A549 treated with AZD2906 at 1 μM for 4 hours (cell line): ENCODE measurements at places on chromosomes 13 and 19. TPM values are rescaled to one million over a fixed set of nuclear protein-coding genes. Genes with fewer than 3 reads are reported as not detected.

The MAP4K1 gene
- total RNA-seq = 0.40 to 0.85 TPM (median 0.72 TPM) in 5 replicates

The CBLC gene
- 0.06 TPM in 1 of 5 replicates, not detected in the others for total RNA-seq

The MEIOSIN gene
- 0.03 to 0.06 TPM (median 0.05 TPM) in 5 replicates for total RNA-seq

The KLK8 gene
- not detected in 5 replicates for total RNA-seq

The GNA15 gene
- 0.05 to 0.14 TPM (median 0.07 TPM) in 5 replicates for total RNA-seq

The ZNF525 gene
- total RNA-seq = 0.14 to 0.43 TPM (median 0.22 TPM) in 5 replicates

The KLK10 gene
- 0.17 to 0.65 TPM (median 0.30 TPM) in 5 replicates for total RNA-seq

The SIGLEC12 gene
- total RNA-seq = not detected in 5 replicates

The SAFB2 gene
- total RNA-seq = 26.5 to 41.4 TPM (median 36.8 TPM) in 5 replicates

The SBNO2 gene
- 22.2 to 34.9 TPM (median 32.9 TPM) in 5 replicates for total RNA-seq

The ZNF440 gene
- 0.05 to 0.09 TPM (median 0.07 TPM) in 5 replicates for total RNA-seq

The MAU2 gene
- total RNA-seq = 10.9 to 14.3 TPM (median 13.0 TPM) in 5 replicates

The BST2 gene
- total RNA-seq = 0.12 to 0.22 TPM (median 0.16 TPM) in 5 replicates

The CEACAM16 gene
- 0.03 to 0.13 TPM (median 0.11 TPM) in 5 replicates for total RNA-seq

The ZNF211 gene
- total RNA-seq = 5.3 to 6.4 TPM (median 6.2 TPM) in 5 replicates

The GGACT gene
- 3.5 to 5.3 TPM (median 3.9 TPM) in 5 replicates for total RNA-seq
